Colonic mucosa (tissue), 4 donors: ENCODE measurements at places on chromosomes 4 and X. TPM values are rescaled to one million over a fixed set of nuclear protein-coding genes. Genes with fewer than 3 reads are reported as not detected.
A peak's percentile ranks its signal among the peaks of the same experiment; 100 is the strongest.

Gene IBSP
- not detected for total RNA-seq

DNA sequence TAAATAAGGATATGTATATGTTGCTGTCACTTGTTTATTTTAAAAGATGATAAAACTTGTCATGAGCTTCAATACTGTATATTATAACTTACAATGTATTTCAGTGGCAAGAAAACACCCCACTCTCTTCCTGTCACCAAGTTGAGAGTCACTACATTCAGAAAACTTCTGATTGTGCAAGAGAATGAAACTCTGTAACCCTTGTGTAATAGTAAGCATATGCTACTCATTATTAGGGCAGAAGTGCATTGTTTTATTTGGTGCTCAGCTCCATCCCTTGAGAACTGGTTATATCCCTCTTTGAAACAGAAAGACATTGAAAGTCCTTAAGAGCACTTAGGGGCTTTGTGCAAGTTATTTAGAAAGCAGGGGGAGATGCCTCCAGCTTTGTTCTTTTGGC lies 594.5 kb downstream of the ARAP2 start:
- no peak for DNase-seq
- no peaks in the 10 kb centered on the region for H3K36me3 ChIP-seq

DNA sequence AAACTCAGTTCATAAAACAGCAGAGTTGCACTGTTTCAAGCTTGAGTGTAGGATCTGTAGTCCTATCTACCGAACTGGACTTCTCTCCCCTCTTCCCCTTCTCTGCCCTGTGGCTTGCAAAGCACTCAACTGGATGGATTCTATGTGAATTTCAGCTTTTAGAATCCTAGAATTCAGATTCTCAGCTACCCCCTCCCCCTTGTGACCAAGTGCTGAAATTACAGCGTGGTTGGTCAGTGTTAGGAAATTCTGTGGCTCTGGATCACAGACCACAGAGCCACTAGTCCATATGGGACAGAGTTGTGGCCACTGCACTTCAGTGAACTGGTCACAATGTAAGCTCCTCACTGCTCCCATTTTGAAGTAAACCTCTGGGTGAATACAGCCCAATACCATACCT lies 64.6 kb upstream of the TRPC5 start:
- H3K27me3 ChIP-seq = peaks cover 4% of the 10 kb centered on the region
- DNase-seq = no peak
- H3K4me1 ChIP-seq = no peaks in the 10 kb centered on the region
- no peak overlapping the region for H3K4me3 ChIP-seq

GRCh38 chr4:125313989-125314667 lies 627 bp upstream of the FAT4 start:
- no peak for DNase-seq
- peak overlapping the region; percentile 62 for H3K4me3 ChIP-seq
- H3K27me3 ChIP-seq = peaks cover 14% of the 10 kb centered on the region
- H3K4me1 ChIP-seq = no peaks in the 10 kb centered on the region
- H3K36me3 ChIP-seq = no peaks in the 10 kb centered on the region

Gene NPY2R
- total RNA-seq = 1.2 TPM

Gene SLC9B1
- not detected for total RNA-seq

DNA sequence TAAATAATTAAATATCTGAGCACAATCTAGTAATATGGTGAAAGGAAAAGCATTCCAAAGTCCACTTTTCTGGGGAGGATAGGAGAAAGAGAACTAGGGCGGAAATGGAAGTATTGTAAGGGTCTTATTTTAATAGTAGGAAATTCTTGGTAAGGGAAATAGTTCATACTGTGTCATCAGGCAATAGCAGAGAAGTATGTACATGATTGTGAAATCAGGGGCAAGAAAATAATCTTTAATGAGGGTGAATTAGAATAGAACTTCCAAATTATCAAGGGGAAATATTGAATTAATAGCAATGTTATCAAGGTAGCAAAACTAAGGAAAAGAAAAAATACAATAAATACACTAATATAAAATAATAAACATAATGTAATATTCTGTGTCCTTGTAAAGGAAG lies 14.8 kb downstream of the GIMD1 start:
- H3K4me1 ChIP-seq = no peaks in the 10 kb centered on the region
- DNase-seq = no peak
- H3K27ac ChIP-seq = no peak overlapping the region
